Stimulated activated CD4-positive, alpha-beta T cell treated with anti-CD3 and anti-CD28 coated beads, Interleukin-15, amount 100 ng/mL, for 1 hour (primary cell): ENCODE measurements at places on chromosomes 7 and 10.

DNA sequence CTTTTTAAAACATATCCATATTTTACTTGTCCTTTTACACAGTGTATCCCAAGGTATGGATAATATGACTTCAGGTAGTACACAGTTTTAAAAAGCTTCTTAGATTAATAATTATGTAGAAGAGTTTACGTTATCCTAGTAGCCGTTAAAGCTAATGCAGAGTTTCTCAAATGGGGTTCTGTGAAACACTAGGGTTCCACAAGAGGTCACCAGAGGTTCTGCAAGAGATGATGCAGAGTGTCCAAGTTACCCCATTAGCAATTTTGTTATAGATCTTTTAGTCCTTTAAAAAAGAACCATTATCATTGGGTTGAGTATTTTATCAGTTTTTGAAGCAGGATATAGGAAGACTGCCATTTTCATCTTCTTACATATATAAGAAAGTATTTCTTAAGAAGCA, 298.9 kb upstream of the HPS1 start:
- no peak for DNase-seq

DNA sequence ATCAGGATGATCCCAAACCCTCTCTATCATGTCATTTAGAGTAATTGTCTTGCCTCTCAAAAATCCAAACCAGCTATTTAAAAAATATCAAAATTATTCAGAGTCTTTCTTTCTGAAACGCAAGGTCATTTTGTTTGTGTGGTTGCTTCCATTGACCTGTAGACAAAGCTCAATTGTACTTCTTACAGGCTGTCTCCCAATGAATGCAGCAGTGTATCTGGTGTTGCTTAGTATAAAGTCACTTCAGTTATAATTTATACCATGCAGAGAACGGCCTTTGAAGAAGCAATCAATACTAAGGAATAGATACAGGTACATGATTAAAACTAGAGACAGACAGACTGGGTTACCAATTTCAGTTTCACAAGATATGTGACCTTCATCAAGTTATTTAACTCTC, 80.9 kb downstream of the DOCK4 start:
- no peak for DNase-seq

DNA sequence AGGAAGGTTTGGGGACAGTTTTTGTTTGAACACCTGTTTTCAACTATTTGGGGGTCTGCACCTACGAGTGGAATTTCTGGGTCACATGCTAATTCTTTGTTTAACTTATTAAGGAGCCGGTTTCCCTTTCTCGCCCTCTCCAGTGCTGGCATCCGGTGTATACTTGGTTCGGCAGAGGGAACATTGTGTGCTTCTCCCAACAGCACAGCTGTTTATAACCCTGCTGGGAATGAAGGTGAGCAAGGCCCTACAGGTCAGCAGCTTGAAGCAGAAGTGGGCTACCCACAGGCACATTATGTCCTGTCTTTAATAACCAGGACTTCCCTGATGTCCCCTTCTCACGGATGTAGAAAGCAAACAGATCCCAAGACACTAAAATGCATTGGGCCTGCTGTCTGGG, 87.5 kb upstream of the PDCD4 start:
- DNase-seq = no peak

GRCh38 chr10:84158550-84158949, 15.1 kb upstream of the GPR15LG start:
- no peak for DNase-seq

- no peak for DNase-seq
These were observed 671.5 kb downstream of the CCSER2 start for GRCh38 chr10:84999929-85000328.

DNA sequence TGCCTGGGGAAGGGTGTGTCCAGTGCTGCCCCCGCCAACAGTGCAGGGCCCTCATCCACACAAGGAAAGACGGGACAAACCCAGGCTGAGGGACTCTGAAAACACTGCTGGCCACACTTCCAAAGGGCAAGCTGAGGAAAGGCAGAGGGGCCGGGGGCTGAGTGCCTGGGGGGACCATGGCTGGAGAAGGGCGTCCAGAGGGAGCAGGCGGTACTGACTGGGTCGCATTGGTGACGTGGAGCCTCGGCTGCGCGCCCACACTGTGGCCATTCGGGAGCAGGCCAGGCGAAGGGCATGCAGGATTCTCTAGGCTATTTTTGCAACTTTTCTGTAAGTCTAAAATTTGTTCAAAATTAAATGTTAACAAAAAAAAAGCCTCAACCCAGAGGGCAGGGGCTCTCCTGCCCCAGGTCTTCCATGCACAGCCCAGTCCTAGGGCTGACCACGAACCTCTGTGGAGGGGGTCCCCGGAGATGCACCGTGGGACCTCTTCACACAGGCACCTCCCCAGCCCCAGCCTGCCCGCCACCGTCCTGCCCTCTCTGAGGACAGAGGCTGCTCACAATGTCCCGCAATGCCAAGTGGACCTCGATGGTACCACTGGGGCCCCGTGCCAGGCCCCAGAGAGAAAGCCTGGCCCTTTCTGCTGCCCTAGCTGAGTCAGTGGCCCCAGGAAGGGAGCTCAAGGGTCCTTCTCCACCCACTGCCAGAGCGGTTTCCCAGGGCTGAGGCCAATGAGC, 10.4 kb downstream of the ADAM8 start:
- no peak for DNase-seq

- DNase-seq = no peak
These were observed 143.5 kb upstream of the ZMIZ1 start for GRCh38 chr10:78925275-78925674.

GRCh38 chr7:7654964-7655715, 14.6 kb downstream of the UMAD1 start:
- no peak for DNase-seq

DNA sequence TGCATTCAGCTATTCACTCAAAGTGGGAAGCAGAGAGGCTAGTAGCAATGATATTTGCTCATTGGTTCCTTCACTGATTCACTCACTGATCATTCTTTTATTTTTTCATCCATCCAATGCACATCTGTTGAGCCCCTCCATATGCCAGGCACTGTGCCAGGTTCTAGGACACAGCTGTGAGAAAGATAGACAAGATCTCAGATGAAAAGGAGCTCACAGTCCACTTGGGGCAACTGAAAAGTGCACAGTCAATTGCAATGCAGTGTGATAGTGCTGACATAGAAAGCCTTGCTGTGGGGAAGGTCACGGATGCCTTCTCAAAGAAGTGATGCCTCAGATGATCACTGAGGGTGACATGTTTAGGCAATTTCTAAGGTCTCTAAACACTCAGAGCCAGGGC, 262.3 kb downstream of the PTEN start:
- no peak for DNase-seq

- no peak for DNase-seq
These were observed 363.6 kb downstream of the ANKRD30A start for GRCh38 chr10:37488792-37489657.

GRCh38 chr7:108613147-108613948, 43.7 kb downstream of the DNAJB9 start:
- DNase-seq = no peak

DNA sequence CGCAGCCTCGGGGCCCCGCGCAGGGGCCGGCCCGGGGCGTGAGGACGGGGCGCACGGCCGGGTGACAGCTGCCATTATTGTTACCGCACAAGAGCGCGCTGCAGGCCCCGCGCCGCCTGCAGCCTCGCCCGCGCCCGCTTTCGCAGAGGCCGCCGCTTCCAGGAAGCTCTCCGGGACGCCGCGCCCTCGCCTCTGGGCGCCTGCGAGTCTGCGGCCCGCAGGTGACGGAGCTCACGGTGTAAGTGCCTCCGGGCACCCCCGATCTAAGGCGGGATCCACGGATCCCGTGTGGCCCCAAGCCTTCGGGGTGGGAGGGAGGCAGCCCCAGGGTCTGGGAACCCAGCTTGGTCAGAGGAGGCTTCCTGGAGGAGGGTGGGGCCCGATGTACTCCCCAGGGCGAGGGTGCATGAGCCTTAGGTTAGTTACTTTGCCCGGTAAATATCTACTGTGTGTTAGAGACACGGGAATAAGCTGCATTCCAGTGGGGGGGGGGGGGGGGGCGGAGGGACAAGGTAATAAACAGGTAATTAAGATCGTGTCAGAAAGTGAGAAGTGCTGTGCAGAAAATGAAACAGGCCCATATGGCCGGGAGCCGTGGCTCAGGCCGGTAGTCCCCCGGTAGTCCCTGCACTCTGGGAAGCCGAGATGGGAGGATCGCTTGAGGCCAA, 638 bp downstream of the IQCE start:
- DNase-seq = peak; percentile 15

- DNase-seq = no peak
These were observed 499 bp downstream of the GAL3ST4 start for GRCh38 chr7:100167912-100168323.

DNA sequence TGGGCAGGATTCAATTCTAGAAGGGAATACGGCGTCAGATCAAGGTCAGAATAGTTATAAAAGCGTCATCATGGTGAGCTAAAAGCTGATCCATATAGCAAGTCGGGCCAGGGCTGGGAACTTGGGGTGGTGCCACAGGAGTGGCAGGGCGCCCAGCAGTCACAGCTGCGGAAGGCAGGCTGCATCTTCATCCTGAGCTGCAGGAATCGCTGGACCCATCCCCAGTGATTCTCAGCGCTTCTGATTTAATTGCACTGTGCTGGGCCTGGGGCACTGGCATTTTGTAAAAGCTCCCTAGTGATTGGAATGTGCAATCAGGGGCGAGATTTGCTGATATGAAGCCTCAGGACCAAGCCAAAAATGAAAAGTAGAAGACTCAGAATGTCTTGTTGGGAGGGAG, 135.3 kb downstream of the CTTNBP2 start:
- DNase-seq = no peak

DNA sequence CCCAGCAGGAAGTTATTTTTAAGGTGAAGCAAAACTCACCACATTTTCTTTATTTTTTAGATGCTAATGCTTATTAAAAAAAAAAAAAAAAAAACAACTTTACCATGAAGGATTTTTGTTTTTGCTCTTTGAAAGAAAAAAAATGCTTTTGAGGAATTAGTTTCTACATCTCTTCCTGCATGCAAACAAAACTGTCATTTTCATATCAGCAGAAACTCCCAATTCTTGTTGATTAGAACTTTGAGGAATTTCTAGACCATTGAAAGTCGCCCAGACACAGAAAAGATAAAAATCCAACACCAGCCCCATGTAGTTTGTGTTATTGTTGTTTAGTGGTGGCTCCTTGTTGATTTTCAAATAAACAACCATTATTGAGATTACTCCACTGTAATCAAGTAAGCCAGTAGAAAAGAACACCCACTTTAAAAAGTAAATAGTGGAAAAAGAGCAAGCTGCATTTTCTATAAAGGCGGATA, 14.3 kb downstream of the SKIDA1 start:
- no peak for DNase-seq

GRCh38 chr7:31327071-31327470, 13.5 kb downstream of the NEUROD6 start:
- DNase-seq = no peak

GRCh38 chr10:104557966-104558365, 83.1 kb upstream of the SORCS3 start:
- DNase-seq = no peak

DNA sequence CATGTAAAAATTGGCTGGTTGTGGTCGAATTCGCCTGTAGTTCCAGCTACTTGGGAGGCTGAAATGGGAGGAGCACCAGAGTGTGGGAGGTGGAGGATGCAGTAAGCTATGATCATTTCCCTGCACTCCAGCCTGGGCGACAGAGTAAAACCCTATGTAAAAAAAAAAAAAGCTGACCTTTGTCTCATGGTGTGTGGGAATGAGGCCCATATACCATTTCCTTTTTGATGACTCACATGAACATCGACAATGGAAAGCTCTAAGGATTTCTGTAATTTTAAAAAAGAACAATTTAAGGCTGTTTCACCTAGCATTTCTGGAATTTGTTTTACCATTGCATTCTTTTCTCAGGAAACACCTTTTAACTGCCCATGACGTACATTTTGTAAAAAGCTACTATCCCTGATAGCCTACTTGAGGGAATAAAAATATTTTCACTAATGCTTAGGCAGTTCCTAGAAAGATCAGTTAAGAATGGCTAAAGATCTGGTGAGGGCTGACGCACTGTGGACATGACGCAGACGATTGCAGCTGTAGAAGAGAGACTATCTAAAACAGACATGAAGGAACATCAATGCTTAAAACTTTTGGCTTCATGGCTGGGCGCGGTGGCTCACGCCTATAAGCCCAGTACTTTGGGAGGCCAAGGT, 400.6 kb upstream of the IGFBP3 start:
- no peak for DNase-seq

DNA sequence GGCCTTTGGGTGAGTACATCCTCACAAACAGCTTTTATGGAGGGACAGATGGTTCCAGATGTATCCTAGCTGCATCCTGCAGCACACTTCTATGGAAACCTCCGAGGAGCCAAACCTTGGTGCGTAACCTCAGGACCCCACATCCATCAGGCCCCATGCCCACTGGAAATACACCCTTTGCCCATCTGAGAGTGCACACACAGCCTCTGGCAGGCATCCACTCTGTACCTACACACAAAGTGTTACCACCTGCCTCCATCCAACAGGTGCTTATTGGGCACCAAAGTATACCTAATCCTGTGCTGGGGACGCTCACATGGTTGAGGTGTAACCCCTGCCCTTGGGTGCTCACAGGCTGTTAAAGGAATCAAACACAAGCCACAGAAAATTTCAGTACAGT, 117.9 kb downstream of the ADCY1 start:
- no peak for DNase-seq

DNA sequence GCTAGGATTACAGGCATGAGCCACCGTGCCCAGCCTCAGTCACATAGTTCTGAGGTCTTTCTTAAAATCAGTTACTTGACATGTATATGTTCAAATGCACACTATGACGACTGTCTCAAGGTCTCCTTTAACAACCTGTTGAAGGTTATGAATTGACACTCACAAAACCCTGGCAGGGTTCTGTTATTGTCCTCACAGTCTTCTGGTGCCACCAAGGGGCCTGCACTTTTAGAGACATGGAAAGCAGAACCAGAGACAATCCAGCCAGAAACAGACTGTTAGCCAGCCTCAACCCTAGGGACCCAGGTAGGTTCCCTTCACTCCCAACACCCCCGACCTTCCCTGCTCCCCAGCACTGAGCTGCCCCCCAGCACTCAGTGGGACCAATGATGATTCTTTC, 26.4 kb downstream of the TEX36 start:
- no peak for DNase-seq

GRCh38 chr10:125024497-125025234, 82.7 kb downstream of the ZRANB1 start:
- DNase-seq = no peak
